ENCODE measurements at places on chromosomes 1 and 21. TPM values are rescaled to one million over a fixed set of nuclear protein-coding genes. Genes with fewer than 3 reads are reported as not detected.

DNA sequence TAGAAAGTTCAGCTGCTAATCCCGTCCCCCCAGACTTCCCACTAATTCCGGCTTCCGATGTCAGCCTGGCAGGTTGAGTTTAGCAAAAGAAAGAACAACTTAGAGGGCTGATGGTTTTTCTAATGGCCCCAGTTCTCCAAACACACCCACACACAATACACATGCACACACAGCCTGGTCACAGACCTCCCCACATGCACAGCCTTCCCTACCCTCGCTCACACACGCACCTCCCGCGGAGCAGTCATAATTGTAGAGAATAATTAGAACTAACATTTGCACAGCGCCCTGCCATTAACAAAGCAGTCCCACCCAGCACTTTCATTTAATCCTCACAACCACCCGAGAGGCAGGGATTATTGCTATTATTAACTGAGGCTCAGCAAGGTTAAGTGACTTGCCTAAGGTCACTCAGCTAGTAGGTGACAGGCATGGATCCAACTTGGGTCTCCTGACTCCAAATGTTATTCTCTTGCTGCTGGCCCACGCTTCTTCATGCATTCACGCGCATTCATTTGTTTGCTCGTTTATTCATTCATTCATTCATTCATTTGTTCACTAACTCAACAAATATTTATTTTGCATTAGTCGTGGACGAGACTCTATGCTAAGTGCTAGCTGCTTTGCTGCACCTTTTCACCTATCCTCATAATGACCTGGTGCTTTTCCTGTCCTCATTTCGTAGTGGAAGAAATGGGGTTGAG, 274.9 kb downstream of the FOXD2 start:
- DNase-seq, result peak; percentile 29

- peak; percentile 38 for DNase-seq
Observed at GRCh38 chr1:36735436-36735835, 252.7 kb upstream of the CSF3R start.

DNA sequence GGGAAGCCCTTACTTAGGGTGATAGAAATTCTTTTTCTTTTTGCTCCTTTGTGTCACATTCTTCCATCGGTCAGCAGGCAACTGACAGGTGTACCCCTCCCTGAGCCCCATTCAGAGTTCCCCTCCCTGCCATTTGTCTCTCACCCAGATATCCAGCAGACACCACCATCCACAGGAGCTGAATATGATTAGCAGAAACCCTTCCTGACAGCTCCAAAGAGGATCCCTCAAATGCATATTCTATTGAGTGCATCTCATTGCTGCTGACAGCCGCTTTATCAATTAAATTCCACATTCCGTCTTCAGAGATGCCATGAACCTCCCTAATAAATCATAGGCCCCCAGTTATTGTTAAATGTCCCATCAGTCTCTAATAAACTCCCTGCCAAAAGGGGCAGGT, 6.1 kb upstream of the DDX20 start:
- DNase-seq, result no peak

GRCh38 chr1:228770779-228771223, 35.5 kb downstream of the RHOU start:
- DNase-seq, result no peak

- DNase-seq, result peak; percentile 13
Observed at GRCh38 chr21:44804762-44805161, 3.1 kb upstream of the UBE2G2 start.

DNA sequence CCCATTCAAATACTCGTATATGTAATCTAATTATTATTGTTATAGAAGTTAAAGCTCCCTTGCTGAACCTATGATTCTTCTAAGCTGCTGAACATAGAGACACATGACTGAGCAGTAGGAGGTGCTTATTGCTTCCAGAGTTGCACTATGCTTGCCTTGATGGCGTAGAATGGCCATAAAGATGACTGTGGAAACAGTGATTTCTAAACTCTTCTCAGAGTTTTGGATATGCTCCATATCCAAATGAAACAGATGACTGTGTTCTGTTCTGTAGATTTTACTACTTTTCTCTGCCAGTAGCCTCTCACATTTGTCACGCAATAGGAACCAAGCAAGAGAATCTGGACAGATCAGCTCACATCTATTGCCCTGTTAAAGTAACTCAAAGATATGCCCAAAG, 88.1 kb upstream of the CACYBP start:
- no peak for DNase-seq

- no peak for DNase-seq
Observed at GRCh38 chr1:170284016-170284415, 138.3 kb downstream of the NTMT2 start.

GRCh38 chr1:238177960-238178645, 287.4 kb upstream of the ZP4 start:
- DNase-seq, result no peak

DNA sequence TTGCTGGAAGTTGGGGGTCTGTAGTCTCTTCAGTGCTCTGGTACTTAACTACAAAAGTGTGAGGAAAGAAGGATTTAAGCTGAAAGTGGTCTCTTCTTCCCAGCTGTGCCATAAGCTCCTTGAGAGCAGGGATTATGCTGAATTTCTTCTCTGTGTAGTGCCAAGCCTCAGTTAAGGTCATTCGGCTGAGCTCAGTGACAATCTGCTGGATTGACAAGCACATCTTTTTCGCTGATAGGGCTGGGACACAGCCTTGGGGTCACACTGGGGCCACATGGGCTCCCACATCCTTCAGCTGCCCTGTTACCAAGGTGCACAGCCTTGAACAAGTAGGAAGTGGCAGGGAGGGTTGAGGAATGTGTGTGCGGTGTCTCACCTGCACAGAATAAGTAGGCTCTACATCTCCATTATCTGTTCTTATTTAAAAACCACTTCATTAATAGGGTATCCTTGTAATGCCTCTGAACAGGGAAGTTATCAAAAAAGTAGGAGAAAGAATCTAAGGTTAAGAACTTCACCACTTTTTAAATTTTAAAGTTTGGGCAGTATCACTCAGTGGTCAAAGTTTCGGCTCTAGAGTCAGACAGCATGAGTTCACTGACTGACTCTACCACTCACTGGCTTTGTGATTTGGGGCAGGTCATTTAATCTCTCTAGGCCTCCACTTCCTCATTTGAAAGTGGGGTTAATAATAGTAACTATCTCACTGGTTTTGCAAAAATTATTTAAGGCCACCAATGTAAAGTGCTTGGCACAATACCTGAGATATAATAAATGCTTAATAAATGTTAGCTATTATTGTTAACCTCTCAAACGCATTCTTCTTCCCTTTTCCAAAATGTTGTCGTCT, 10.3 kb downstream of the ZBTB40 start:
- DNase-seq, result no peak

Gene NBPF4
- total RNA-seq, result not detected

Gene NTNG1
- 0.84 TPM for total RNA-seq

Data from endodermal cell (in vitro differentiated cells).